Iris pigment epithelial cell (primary cell): ENCODE measurements at places on chromosomes 12 and 14.
A peak's percentile ranks its signal among the peaks of the same experiment; 100 is the strongest.

DNA sequence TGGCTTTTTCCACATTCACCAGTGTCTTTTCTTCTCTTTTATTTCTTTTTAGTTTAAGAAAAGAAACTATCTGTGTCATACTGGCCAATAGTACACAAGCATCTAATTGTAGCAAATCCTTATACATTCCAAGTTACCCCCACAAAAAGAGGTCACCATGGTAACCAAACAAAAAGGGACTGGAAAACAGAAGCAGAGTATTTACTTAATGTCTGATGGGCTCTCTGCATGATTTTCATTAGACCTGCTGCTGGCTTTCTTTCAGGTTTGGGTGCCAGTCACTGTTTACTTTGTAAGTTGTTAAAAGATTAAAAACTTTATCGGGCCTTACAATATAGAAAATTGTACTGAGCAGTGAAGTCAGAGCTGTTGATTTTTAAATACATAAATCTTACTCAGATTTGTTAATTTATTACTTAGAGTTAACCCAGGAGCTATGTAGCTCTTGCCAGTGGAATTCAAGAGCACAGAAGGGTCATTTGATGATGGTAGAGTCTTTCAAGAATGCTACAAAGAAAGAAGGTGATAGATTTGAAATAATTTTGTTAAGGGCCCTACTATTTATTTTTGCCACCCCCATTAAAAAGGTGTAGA is 123.9 kb downstream of the BRMS1L start:
- no peak for DNase-seq

DNA sequence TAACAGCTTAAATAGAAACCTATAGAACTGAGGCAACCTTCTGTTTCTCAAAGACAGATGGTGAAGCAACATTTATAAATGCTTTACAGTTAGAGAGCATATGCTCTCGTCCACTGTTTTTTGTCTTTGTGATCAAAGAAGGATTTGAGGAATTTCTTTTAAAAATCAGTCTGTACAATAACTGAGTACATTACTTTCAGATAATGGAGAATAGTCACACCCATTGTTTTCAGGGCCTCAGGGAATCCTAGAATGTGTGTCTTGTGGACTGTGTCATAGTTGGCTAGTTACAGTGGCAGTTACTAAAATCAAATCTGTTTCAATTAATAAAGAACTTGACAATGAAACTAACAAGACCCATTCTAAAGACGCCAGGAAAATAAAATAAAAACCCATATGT is 107.9 kb downstream of the PRKCH start:
- no peak for DNase-seq

GRCh38 chr12:93621986-93622385 is 49.5 kb downstream of the SOCS2 start:
- peak; percentile 40 for DNase-seq

DNA sequence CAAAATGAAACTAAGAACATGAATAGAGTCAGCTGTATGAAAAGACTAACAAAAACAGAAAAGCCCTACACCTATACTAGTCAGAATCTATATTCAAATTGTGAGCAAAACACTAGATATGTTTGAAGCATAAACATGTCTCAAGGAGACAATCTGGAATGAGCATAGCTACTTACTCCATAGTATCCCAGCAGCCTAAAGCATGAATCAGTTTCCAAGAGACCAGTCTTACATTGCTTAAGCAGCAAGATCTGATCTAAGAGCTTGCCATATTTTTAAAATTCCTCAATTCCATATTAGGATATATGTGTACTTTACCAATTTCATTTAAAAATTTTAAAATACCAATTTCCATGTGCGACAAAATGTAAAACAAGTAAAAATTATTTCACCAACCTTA is 7.7 kb downstream of the CAPS2 start:
- DNase-seq, result peak; percentile 86

- peak; percentile 78 for DNase-seq
Observed at GRCh38 chr14:65281991-65282895, 130.3 kb upstream of the FUT8 start.

- DNase-seq, result no peak
Observed at GRCh38 chr12:128445415-128446127, 178.6 kb downstream of the TMEM132C start.

DNA sequence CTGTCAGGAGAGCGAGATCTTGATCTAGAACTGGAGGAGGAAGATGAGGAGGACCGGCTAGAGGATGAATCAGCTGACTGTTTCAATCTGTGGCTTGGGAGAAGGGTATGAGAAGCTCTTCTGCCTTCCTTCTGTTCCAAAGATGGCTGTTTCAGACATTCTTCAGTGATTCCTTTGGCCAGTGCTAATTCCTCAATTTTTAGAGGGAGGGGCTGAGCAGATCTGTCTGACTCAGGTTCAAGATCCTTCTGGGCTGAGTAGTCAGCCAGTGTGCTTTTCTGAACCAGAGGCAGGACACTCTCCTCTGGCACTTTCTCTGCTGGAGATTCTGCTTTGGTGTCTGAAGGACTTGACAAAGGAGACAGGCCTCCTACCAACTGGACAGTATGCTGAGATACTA is 15.2 kb downstream of the ACIN1 start:
- DNase-seq, result peak; percentile 63

- peak; percentile 82 for DNase-seq
Observed at GRCh38 chr12:1115484-1116231, 124.6 kb downstream of the ERC1 start.

DNA sequence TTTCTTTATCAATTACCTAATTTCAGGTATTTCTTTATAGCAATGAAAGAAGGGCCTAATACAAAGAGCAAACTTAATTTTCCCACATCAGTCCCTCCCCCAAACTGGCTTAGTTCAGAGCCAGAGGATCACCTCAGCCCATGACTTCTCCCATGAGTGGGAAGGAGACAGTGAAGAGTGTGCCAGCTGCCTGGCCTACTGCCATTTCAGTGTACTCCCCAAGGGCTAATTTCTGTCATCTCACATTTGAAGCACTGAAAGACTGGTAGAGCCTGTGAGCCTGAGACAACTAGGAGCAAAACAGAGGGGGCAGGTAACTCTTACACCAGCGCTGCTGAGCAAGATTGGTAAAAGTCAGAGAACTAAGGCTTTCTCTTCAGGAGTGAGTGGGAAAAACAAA is 29.1 kb upstream of the ADAM20 start:
- DNase-seq, result no peak

- DNase-seq, result no peak
Observed at GRCh38 chr12:38113991-38114390, 202.6 kb upstream of the ALG10B start.

- DNase-seq, result peak; percentile 83
Observed at GRCh38 chr12:128817111-128818015, 6.4 kb downstream of the SLC15A4 start.

- peak; percentile 12 for DNase-seq
Observed at GRCh38 chr12:99810718-99811593, 163.4 kb downstream of the GARIN6 start.

- peak; percentile 45 for DNase-seq
Observed at GRCh38 chr12:46660276-46660675, 165.5 kb downstream of the SLC38A4 start.

DNA sequence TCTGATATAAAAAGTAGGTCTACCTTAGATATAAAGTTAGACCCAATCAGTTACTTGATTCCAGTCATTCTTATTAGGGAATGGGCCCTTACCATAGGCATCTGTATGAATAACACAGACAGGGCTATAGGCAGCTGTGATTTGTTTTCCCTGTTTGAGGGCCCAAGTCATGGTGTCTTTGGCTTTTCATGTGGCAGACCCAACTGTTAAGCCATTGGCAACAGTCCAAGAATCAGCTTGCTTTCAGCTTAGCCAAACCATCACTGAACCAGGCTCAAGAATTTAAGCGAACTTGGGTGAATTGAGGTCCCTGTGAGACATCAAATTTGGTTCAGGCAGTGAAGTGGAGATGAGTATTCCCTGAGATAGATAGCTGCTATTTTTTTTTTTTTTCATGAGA is 111.2 kb downstream of the LRRIQ1 start:
- DNase-seq, result no peak

DNA sequence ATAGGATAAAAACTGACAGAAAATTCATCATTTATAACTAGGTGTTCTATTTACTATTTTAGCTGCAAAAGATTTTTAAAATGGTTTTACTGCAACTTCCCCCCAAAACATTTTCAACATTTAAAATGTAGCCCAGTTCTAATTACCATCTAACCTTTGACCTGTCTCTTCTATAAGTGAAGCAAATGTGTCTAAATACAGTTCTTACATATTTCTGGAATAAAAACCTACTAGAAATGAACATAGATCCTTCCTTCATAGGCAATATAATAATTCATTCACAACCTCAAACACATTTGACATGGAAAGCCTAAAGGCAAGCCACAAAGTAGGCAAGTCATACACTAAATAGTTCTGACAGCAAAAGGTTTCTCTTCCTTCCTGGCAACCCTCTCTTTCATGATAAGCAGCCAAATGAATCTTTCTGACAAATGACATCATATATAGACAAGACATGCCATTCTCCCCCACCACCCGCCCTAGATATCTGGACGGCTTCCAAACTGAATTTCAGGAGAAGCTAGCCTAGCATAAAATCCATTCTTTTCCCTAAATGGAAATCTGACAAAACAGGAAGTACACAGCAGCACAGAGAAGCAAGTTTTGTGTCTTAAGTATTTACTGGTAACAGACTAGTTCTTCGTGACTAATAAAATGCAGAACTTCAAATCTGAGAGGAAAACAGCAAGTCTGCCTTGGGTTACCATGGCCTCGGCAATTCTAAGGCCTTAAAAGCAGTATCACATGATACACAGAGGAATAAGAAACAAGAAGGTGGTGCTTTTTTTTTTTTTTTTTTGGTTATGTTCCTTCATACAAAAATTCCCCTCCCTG is 17.2 kb upstream of the ARID4A start:
- peak; percentile 96 for DNase-seq

- no peak for DNase-seq
Observed at GRCh38 chr14:36059531-36059930, 117.0 kb downstream of the PTCSC3 start.

- DNase-seq, result peak; percentile 48
Observed at GRCh38 chr12:8011331-8011730, 21.2 kb upstream of the FOXJ2 start.

DNA sequence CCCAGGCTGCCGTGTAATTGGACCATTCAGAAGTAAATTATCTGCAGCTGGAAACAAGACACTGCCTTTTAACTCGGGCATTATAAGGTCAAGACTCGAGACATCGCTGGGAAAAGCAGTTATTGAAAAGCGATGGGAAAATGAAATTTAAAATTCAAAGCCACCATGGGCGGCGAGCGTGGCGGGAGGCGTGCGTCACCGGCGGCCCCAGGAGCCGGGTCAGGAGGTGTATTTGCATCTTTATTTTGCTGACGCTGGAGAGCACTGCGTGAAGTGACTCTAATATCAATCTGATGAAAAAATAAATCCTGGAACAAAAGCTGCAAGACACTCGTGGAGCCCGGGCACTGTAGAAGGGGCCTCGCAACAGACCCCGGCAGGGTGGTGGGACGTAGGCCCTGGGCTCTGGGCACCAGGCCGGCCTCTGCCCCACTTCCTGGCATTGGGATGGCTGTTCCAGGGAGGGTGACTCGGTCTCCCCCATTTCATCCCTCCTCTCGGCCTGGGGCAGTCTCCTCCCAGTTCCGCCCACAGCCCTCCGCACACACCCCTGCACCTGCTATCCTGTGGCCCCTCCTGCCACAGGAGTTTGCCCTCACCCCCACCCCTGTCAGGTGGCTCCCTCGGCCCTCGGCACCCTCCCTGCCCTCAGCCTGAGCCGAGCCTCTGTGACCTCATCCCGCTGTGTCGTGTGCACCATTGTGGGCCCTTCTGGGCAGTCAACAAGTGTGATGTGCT is 196.2 kb downstream of the KIF26A start:
- no peak for DNase-seq
